ENCODE measurements at places on chromosomes 12 and 14.

- DNase-seq = no peak
- H3K27ac ChIP-seq = no peak overlapping the region
- H3K4me1 ChIP-seq = no peaks in the 10 kb centered on the region
- no peaks in the 10 kb centered on the region for H3K27me3 ChIP-seq
Observed at GRCh38 chr12:9980126-9980525, 8.9 kb downstream of the CLEC12A start.

- H3K4me3 ChIP-seq = no peak overlapping the region
- no peak for DNase-seq
- no peaks in the 10 kb centered on the region for H3K4me1 ChIP-seq
- H3K36me3 ChIP-seq = no peaks in the 10 kb centered on the region
- no peak overlapping the region for H3K27ac ChIP-seq
Observed at GRCh38 chr12:79920421-79921238, 14.3 kb downstream of the PPP1R12A start.

GRCh38 chr12:69516950-69517349 lies 46.8 kb downstream of the FRS2 start:
- no peaks in the 10 kb centered on the region for H3K27me3 ChIP-seq
- H3K36me3 ChIP-seq = peaks cover 11% of the 10 kb centered on the region
- DNase-seq = no peak

GRCh38 chr14:42198010-42198409 lies 591.3 kb downstream of the LRFN5 start:
- H3K4me1 ChIP-seq = no peaks in the 10 kb centered on the region
- no peak overlapping the region for H3K4me3 ChIP-seq
- H3K27me3 ChIP-seq = no peaks in the 10 kb centered on the region
- no peak overlapping the region for H3K27ac ChIP-seq
- no peak for DNase-seq

DNA sequence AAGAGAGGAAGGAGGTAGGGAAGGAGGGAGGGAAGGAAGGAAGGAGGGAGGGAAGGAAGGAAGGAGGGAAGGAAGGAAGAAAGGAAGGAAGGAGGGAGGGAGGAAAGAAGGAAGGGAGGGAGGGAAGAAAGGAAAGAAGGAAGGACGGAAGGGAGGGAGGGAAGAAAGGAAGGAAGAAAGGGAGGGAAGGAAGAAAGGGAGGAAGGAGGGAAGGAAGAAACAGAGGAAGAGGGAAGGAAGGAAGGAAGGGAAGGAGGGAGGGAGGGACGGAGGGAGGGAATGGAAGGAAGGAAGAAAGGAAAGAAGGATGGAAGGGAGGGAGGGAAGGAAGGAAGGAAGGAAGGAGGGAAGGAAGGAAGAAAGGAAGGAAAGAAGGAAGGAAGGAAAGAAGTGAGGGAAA lies 22.4 kb upstream of the CCDC63 start:
- no peaks in the 10 kb centered on the region for H3K4me1 ChIP-seq
- no peak for DNase-seq
- no peaks in the 10 kb centered on the region for H3K36me3 ChIP-seq
- no peak overlapping the region for H3K4me3 ChIP-seq
- no peaks in the 10 kb centered on the region for H3K27me3 ChIP-seq

Measured in H9 (cell line).